ENCODE measurements at places on chromosomes 2 and 18.

DNA sequence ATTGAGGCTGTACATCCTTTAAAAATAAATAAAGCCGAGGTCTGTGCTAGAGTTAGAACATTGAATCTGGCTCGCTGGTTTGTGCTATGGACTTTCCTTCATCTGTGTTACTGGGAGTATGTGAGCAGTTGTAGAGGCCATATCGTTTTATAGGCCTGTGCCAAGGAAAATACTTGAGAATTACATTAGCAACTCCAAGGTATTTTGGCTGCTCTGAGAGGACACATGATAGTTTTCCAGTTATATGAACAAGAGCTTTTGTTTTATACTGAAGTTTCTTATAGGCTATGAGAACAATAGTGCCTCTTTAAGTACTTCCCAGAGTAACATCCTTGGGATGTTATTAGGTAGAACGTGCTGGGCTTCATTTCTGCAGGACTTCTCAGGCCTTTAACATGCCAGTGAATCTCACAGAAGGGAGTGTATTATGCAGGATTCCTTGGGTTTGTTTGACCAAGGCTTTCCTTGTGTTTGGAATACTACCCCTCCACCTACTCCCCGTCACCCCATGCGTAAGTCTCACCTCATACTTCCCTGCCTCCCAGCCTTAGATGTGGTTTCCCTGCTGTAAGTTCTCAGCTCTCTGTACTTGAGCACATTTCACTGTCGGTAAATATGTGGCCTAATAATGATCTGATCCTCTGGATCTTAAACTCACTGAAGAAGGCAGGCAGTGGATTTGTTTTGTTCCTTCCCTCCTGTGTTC is 21.0 kb downstream of the TCF7L1 start:
- DNase-seq, result no peak

DNA sequence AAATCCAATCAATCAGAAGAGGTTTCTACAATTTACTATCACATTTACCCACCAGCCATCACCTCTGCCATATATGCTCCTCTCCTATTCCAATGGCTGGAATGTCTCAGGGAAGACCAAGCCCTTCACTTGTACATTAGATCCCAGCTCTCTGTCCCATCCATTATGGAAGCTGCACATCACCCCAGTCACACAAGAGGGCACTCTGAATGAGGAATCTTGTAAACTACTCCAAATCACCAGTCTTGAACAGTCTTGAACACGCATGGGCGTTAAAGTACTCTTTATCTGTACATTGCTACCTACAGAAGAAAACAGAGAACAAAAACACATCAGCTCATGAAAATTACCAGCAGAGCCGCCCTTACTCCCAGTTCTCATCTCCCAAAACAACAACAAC is 38.7 kb downstream of the ZC3H8 start:
- DNase-seq, result no peak

DNA sequence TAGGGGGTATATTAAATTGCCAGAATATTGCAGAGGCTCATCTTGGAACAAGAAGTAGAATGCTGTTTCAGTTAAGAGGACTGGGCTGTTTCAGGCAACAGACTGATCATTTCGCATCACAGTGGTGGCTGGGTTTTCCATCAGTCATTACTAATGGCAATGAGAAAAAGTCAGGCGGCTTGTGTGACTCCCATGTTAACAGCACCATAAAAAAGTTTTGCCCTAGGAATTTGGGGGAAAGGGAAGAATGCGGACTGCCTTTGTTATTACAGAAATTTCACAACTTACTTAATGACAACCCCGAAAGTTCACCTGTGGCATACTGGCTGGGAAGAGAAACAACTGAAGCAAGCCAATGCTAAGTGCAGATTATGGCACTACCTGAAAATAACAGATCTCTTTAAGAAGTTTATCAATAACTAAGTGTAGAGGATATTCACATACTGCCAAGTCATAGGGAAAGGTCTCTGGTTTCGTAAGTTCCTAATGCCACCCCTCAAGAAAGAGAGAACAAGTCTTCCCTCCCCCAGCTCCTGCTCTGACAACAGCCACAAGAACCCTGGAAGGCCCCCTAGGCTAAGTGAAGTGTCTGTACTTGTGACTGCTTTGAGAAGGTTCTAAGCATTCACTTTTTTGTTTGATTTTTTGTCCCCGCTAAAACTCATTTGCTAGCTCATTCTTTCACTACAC is 40.5 kb upstream of the AP1S3 start:
- no peak for DNase-seq

- DNase-seq, result no peak
Measured at GRCh38 chr18:60962625-60963024, 370.6 kb upstream of the CDH20 start.

- no peak for DNase-seq
Measured at GRCh38 chr18:11500153-11501122, 109.0 kb upstream of the SLC35G4 start.

Measured in prostate gland (tissue), 2 donors.